ENCODE measurements at places on chromosomes 13 and 19.

DNA sequence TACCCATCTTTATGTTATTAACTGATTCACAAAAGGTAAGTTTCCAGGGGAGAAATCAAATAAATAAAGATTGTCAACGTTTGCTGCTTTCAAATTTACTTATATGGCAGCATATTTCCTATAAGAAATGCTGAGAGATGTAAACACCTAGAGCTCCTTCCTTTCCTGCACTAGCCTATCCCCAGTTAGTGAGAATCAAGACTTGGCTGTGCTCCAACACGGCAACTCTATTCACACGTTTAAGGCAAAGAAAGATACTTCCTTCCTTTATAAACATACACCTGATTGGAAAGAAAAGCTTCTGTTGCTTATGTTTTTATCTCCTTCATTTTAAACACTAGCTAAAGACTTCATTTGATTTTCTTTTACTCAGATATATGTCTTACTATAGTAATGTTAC, 107.0 kb downstream of the PCDH9 start:
- no peak for DNase-seq

DNA sequence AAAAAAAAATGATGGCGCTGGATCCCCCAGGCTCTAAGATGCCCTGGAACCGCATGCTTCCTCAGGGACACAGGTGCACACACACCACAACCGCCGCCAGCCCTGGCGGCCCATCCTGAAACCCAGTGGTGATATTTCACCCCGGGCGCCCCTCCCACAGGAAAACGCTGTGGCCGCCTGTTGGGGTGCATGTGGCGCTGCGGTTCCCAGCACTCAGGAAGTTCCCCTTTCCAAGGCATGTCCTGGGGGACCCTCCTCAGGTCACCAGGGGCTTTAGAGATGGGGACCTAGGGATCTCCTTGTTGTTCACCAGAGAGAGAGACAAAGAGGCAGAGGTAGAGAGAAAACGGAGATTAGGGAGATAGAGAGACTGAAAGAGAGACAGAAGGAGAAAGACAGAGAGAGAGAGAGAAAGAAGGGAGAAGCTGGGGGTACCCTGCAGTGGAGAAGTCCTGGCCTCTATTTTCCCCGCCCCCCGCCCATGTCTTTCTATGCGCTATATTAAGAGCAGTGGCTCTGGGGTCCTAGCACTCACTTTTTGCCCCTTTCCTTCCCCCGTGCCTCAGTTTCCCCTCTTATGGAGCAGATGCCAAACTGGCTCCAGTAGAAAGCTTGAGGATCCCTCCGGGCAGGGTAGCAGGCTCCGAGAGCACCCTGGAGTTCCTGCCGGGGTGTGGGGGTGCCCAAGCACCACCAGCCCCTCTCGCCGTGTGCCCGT, 2.3 kb downstream of the ADGRE2 start:
- DNase-seq = peak; percentile 52

DNA sequence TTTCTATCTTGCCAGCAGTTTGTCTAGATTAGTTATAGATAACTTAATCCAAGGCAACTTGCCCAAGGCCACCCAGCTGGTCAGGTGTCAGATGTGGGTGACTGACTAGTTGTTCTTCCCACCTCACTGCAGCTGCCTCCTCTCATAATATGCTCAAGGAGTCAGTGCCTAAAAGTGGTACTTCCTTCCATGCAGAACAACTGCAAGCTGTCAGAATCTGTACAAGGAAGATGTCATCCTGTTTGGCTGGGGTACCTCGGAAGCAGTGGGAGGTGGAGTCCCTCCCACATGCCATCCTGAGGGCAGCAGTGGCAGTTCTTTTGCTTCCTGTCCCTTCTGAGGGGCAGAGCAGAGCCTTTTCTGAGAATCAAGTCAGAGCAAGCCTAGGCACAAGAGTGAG, 193.2 kb upstream of the RFC3 start:
- no peak for DNase-seq

DNA sequence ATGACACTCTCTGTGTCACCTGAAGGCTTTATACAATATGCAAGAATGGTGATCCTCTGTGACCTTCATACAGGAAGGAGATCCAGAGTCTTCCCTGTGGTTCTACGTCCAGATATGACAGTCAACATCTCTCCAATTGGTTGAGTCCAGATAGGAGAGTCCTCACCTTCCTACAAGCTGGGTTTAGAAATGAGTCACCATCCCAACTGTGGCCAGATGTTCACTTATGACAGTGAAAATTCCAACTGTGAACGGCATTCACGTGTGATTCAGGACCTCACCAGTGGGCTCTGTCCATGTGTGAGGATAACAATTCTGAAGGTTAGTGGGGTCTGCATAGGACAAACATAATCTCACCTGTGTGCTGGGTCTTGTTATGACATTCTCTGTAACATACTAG, 52.5 kb upstream of the ZNF728 start:
- no peak for DNase-seq

- DNase-seq = peak; percentile 84
Observed at GRCh38 chr13:108508263-108508662, 121.1 kb upstream of the MYO16 start.

DNA sequence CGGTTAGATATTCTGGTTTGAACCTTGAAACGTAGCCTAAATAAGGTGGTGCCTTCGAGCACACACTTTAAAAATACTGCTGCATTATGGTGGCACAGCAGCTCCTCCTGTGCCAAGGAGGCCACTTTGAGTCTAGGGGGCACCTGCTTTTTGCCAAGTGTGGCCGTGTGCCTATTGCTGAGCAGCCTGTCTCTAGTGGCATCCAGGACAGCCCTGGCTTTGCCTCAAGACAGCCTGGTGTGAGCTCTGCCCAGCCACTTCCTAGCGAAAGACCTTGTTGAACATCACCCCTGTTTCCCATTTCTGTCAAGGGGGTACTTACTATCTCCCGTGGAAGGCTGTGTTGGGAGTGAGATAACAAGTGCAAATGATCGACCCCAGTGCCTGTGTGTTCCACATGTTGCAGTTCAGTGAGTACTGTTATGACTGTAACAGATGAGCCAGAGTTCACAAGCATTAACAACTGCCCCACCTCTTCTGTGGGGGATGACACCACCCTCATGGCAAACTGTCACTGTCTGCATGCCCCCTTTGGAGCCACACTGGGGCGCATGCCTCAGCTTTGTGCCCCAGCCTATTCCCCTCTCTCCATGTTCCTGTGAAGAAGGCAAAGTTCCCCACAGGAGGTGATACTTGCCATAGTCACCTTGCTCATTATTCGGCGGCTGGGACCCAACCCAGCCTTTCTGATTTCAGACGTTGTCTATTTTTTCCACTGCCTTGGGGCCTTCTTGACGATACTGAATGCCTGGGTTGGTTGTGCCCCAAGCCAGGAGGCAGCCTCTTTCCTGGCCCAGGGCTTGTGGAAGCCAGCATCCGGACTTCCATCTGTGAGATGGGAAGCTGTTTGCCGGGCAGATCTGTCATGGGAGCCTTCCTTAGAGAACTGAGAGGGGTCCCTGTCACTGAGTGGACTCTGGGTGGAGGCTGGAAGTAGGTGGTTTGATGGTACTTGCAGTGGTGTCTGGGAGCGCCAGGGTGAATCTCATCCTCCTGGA, 5.4 kb downstream of the GATAD2A start:
- no peak for DNase-seq

All from Kasumi-1 (cell line).